ENCODE measurements at places on chromosomes 7 and 10.

DNA sequence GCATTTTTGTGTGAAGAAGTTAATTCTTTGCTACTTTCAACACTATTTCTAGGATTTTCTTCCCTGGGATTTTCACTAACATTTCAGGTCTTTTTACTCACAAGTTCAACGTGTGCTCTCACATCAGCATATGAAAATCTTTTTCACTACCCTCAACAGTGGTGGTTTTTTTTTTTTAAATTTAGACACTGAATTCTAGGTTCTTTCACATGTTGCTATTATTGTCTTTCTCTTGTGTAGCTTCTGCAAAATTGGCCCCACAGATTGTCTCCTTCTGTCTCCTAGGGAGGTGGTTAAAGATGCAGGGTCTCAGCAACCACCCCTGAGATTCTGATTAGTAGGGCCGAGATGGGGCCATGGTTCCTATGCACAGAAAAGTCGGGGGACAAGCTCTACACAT is 165.0 kb upstream of the GPR26 start:
- DNase-seq: no peak

DNA sequence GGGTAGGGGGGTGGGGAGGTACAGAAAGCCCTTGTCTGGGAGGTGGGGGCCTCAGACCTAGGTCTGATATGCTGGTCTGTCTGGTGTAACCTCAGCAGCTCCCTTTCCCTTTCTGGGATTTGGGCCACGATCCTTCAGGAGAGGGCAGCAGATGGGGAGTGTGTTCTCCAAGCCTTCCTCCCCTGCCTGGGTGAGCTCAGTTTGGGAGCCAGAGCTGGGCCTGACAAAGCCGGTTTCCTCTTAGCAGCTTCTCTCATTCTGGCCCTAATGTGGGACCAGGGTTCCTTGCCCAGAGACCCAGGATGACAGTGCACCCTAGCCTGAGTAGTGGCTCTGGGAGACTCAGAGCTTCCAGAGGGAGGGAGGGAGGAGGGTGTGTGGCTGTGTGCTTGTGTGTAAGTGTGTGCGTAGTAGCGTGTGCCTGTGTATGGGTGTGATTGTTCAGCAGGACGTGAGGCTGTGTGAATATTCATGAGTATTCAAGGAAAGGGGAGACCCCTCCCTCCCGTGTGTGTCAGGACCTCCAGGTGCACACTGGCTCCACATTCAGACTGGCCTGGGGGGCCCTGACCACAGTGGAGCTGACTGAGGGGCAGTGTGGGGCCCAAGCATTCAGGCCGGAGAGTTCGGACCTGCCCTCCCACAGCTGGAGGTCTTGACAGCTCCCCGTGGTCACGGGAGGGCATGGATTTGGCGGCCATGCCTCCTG is 96.5 kb downstream of the ZMIZ1 start:
- DNase-seq: no peak

- DNase-seq: no peak
Measured at GRCh38 chr10:15347150-15347549, 23.9 kb downstream of the FAM171A1 start.

- no peak for DNase-seq
Measured at GRCh38 chr7:150357270-150357669, 11.4 kb upstream of the REPIN1 start.

- no peak for DNase-seq
Measured at GRCh38 chr10:100341953-100342626, 4.9 kb upstream of the SCD start.

GRCh38 chr7:80848841-80849240 is 70.0 kb downstream of the SEMA3C start:
- DNase-seq: peak; percentile 27

GRCh38 chr10:131982185-131982756 is 548 bp upstream of the BNIP3 start:
- no peak for DNase-seq

- DNase-seq: no peak
Measured at GRCh38 chr7:22375359-22376048, 18.6 kb upstream of the RAPGEF5 start.

DNA sequence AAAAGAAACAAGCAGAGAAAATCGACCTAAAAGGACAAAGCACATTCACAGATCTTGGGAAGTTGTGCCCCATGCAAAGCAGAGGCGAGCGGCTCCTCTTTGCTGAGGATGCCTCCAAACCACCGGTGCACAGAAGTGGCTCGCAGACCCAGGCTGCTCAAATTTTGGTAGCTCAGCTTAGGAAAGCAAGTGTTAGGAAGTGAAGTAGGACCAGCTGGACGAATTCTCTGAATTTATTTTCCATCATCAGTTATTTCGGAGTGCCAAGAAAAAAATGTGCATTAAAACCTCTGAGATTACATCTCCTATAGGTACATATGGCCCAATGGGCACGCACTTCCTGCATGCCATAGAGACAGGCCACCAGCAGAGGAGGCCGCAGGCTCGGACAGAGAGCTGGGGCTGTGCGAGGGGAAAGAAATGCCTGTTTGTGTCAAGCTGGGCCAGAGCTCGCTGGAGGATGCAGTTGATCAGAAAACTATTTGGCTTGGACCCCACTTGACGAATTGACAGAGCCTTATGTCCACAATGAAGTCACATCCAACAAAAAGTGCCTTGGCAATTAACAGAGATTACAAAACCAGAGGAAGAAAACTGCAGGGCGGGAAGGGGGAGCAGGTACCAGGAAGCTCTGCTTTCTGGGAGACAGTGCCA is 122.3 kb upstream of the LYZL2 start:
- DNase-seq: peak; percentile 15

DNA sequence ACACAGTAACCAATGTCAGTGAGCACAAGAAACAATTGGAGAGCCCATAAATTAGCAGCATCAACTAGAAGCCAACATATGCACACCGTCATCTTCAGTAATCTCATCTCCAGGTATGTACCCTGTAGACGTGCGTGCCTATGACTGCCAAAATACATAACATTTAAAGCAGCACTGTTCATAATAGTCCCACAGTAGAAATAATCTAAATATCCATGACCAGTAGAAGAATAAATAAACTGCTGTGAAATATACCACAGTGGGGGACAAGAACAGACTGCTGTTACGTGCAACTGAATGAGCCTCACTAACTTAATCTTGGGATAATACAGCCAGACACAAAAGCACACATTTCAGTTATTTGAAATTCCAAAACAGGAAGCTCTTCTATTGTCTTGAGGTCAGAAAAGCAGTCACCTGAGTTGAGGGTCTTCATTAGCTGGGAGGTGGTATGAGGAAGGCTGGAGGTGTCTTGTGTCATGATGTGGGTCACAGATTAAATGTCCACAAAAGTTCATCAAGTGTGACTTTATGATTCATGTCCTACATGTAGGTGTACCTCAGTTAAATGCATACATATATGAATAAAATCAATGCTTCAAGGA is 454.2 kb upstream of the AKR1E2 start:
- no peak for DNase-seq

GRCh38 chr10:4984971-4985594 is 18.6 kb downstream of the AKR1C2 start:
- peak; percentile 21 for DNase-seq

GRCh38 chr10:102393411-102394078 is 2.0 kb upstream of the NFKB2 start:
- DNase-seq: no peak

- no peak for DNase-seq
Measured at GRCh38 chr10:32077896-32078485, 21.8 kb upstream of the KIF5B start.

DNA sequence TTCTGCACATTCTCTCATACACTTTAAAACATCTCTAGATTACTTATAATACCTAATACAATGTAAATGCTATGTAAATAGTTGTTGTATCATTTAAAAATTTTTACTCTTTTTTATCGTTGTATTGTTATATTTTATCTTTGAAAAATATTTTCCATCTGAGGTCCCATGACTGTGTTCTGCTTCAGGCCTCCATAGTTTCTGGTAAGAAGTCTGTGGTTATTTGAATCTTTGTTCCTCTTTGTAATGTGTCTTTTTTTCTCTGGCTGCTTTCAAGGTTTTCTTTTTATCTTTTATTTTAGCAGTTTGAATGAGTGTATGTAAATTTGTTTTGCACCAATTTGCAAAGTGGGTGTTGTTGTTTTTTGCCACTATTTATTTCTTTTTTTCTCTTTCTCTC is 263.1 kb downstream of the RPS24 start:
- no peak for DNase-seq

DNA sequence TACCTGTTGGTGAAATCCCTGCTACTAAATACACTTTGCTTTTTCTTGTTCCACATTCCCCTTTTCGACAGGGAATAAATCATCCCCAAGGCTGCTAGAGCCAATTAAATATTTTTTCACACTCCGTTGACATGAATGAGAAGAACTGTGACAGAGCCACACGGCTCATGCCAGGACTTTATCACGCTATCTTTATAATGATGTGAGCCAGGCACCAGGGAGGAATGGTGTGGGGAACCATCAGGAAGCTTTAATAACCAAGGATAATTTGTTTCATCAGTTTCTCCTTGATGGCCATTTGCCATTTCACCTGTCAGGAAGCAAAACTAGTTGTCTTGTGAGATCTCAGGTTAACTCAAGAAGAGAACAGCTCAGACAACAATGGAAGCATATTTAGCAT is 193.0 kb upstream of the C7orf33 start:
- no peak for DNase-seq

DNA sequence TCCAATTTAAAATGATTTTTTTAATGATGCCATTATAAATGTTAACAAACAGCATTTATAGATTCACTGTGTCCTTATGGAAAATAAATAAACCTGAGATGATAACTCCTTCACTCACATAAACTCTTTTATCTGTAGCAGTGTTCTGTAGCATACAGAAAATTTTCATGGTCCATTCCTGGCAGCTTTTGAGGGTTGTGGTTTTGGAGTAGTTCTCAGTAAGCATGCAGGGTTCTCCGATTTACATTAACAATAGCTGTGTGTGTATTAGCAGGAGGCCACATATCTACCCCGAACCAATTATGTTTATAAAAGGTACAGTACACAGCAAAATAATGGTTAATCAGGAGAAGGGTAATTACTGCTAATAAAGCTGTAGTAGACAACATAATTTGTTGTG is 162.7 kb downstream of the CDCA7L start:
- DNase-seq: no peak

DNA sequence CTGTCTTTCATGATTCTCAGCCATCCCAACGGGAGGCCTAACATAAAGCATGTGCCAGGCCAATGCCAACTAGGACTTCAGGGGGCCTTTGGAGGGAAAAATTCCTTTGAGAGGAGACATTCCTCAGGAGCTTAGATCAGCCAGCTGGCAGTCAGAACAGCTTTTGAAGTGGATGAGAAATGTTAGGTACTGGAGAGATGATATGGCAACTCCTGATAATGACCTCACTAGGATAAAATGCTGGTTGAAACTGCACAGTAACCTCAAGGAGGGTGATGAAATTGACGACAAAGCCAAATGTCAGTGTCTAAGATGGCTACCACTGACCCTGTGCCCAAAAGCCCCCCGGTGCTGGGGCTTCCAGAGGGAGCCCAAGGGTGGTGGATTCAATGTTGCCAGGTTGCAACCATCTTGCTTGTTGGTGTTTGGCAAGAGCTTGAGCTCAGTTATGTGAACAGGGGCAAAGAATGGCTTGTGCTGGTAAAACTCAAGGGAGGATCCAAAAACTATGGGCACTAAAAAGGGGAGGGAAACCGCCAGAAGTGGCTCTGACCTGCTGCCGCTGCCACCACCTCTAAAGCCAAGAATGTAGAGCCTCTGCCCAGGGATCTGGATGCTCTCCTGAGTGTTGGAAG is 121.2 kb downstream of the UBE2H start:
- peak; percentile 94 for DNase-seq

DNA sequence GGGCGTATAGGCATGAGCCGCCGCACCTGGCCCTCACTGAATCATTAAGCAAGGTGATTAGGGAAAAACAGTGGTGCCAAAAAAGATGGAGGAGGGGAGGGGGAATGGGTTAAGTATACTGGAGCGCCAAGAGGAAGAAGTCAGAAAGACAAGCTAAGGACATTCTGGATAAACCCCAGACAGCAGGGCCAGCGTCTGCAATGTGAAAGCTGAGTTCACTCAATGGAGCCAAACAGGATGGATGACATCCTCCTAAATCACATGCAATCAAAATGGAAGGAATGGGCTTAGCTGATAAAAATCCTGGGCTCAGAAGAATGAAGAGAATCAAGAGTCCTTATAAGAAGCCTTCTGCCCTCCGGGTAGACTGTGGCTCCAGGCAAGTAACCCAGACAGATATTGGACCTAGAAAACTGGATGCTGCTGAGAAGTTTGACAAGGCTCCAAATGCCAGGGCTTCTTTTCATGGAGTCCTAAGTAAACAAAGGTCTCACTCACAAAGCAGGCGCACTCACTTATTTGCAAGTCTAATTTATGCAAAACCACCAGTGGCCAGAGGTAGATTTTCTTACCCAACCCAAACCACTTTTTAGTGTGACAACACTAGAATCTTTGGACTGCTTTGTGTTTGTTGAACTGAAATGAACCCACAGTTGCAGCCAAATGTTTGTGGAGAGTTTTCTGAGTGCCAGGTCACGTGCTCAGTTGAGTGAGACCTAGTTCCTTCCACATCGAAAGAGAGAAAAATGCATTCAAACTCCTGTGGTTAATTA is 519.1 kb upstream of the AUTS2 start:
- DNase-seq: no peak

DNA sequence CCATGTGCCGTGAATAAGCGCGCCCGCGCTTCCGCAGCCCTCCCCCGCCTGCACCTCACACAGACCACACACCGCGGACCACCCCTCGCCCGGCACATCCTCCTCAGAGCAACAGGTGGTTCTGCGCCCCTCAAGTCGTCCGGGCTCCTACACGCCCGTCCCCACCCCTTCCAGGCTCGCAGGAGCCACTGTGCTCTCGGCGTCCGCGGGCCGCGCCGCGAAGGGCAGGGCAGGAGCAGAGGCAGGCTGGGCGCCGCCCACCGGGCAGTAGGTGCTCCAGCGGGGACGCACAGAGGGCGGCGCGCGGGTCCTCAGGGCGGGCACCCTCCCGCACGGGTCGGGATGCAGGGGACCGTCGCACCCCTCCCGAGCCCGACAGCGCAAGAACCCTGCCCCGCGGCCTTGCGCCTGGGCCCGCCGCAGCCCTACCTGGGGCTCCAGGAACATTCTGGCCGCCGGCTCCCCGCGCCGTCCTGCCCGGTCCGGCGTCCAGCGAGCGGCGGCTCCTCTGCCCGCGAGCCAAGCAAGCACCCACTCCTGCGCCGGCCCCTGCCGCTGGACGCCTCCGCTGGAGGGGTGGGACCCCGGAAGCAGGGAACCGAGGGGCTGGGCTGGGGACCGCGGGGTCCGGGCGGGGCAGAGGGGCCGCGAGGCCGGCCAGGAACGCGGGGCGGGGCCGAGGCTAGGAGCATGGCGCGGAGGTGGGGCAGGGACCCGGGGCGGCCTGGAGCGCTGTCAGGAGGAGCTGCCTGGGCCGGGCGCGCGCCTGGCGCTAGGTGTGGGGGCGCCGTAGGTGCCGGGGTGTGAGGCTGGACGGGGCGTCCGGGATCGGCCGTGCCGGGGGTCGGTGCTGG is 37.4 kb downstream of the RASGEF1A start:
- no peak for DNase-seq

DNA sequence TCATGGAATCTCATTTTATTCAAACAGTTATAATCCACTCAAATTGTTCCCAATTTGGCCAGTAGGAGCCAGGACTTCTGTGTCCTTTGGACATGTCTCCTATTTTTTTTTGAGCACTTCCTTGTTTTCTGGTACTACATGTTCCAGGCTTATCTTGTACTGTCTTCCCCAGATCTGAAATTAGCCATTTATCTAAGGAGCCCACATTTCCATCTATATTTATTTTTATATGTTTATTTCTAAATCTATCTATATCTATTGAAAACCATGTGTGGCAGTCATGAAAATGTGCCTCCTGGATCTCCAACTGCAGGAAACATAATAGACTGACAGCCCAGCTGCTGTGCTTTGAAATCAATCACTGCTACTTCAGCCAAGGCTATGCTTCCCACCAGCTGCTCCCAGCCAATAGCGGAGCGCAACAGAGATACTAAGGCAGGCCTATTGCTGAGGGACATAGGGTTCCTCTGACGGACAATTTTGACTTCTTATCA is 147.1 kb downstream of the LRRC4 start:
- DNase-seq: no peak
